ENCODE measurements at places on chromosomes 5 and 9.
A peak's percentile ranks its signal among the peaks of the same experiment; 100 is the strongest.

- DNase-seq, result no peak
Observed at GRCh38 chr5:162268694-162269481, 201.3 kb downstream of the GABRG2 start.

GRCh38 chr5:142433526-142434321, 108.9 kb upstream of the SPRY4 start:
- DNase-seq, result no peak

DNA sequence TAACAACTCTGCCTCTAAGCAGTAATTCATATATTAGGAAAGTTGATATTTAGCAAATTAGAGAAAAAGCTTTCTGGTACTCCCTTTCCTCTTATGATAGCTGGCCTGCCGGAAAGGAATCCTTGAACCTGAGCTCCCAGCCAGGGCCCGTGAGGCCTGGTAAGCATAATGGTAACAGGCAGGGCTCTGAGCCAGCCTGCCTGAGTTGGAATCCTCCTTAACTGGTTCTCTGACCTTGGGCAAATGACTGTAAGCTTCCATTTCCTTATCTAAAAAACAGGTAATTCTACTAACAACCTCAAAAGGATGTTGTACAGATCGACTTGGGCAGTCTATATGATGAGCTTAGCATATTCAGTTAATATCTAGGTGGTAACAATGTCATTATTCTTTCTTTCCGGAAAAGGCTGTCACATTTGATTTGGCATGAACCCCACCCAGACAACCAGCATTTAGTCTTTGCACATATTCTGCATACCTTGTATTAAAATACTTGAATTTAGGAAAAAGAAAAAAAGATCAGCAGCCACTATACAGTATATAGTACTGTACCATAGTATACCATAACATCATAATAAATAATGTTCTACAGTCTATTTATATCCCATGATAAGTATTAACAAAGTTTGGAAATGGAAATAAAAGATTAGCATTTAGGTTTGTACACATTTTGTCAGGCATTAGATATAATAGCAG, 55.7 kb upstream of the MAP3K1 start:
- no peak for DNase-seq

DNA sequence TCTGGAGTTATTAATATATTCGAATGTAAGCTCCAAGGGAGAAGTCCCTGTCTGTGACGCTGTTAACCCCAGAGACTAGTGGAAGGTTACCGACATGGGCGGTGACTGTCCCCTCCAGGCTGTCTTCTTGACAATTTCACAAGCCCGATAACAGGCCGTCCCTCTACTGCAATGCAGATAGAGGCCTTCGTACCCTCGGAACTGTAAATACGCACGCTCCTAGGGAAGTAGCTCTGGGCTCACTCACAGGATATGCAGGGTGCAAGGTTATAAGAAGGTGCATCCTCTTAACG, 680 bp upstream of the RFK start:
- peak; percentile 84 for DNase-seq

- no peak for DNase-seq
Observed at GRCh38 chr5:80937584-80938356, 22.4 kb upstream of the RASGRF2 start.

GRCh38 chr5:58462623-58463230, 2.8 kb upstream of the PLK2 start:
- peak; percentile 64 for DNase-seq

- DNase-seq, result no peak
Observed at GRCh38 chr5:139958432-139959148, 84.5 kb downstream of the NRG2 start.

DNA sequence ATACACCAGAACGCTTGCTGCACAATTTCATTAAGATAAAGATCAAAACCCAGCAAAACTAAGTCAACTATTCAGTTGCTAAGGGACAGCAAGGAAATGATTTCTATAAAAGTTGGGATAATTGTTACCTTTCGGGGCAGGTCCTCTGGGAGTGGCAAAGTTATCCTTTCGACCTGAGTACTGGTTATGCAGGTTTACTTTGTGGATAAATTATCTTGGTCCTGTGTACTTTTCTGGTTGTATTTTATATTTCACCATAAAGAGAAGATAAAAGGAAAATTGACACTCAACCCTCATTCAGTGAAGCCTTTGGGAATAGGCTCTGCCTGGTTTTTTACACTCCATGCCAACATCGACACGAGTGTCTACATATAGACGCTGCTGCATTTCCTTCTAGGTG, 146.5 kb downstream of the SYK start:
- no peak for DNase-seq

DNA sequence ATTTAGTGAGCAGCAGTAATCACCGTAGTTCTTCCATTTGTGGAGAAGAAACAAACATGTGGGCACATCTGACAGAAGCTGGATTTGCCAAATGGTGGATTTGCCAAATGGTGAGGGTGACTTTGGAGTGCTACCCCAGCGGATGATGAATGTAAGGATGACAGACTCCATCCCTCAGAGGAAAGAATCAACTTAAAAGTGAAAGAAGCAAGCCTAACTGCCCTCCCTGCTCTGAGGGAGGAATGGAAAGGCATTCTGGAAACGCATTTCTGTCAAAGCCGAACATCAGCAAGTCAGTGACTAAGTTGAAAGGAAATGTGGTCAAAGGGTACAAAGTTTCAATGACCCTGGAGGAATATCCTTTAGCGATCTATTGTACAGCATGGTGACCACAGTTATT, 143.5 kb downstream of the GPBP1 start:
- no peak for DNase-seq

GRCh38 chr5:176822793-176823481, 12.6 kb downstream of the UNC5A start:
- no peak for DNase-seq

GRCh38 chr9:128685636-128686489, 3.2 kb upstream of the SET start:
- DNase-seq, result no peak

GRCh38 chr5:139855946-139856540, 60.4 kb downstream of the PSD2 start:
- DNase-seq, result no peak

GRCh38 chr5:69530561-69531405, 29.2 kb upstream of the GTF2H2C start:
- DNase-seq, result no peak

GRCh38 chr5:168743617-168744016, 164.4 kb upstream of the PANK3 start:
- DNase-seq, result no peak

GRCh38 chr5:86337667-86338460, 279.9 kb upstream of the COX7C start:
- DNase-seq, result no peak

DNA sequence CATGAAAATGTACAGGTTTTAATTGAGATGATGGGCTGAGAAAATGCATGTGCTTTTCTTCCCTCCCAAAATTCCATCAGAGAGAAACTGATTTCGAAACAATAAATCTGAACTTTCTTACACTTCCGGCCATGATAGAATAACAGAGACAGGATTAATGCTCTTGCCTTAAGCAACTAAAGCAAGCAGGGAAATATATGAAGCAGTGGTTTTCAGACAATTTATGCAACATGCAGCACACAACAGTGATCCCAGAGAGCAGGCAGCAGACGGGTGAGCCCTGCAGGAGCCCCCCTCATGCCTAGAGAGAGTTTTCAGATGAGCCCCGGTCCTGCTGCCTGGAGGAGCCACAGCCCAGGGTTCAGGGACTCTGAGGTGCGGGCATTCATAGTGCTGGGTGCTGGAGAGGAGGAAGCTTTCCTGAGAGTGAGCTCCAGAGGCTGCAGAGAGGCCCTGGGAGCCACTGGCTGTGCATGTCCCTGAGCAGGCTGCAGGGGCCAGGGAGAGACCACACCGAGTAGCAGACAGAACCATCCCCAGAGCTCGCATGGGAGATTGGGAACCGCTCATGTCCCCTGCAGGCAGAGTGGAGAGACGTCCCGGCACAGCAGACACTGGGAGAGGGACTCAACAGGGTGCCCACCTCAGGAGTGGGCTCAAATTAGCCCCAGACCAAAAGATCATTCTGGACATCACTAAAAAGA, 143.5 kb downstream of the OLFM1 start:
- no peak for DNase-seq

GRCh38 chr9:112921549-112921948, 30.9 kb upstream of the SLC46A2 start:
- DNase-seq, result peak; percentile 49

Data from NCI-H82 (cell line).